ENCODE measurements at places on chromosomes 13 and 19.

GRCh38 chr13:66994097-66994496, 236.0 kb downstream of the PCDH9 start:
- DNase-seq = no peak

- no peak for DNase-seq
Measured at GRCh38 chr19:58529405-58529804, 9.8 kb upstream of the ZBTB45 start.

- DNase-seq = no peak
Measured at GRCh38 chr13:81393721-81394120, 1052.8 kb upstream of the SPRY2 start.

GRCh38 chr19:58476498-58477015, 405 bp downstream of the ZNF446 start:
- DNase-seq = no peak

DNA sequence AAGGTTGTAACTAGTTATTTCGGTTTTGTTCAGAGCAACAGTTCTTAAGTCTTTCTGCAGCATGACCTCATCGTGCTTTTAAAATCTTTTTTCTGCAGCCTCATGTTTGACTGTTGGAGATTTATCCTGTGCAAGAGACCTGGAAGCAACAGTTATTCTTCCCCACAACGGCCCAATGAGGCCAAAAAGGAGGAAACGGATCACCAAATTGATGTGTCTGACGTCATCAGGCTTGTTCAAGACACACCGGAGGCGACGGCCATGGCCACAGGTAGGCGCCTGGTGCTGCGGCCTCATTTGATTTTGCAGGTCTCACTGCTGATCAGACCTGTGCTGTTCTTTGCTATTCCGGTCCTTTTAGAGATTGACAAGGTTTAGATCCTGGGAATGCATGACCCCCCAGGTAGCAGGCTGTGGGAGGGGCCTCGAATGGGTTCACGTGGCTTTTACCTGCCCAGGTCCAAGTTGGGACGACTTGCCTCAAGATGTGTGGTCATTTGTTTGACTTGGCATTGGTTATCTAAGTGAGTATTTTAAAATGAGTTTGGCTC, 66.8 kb upstream of the MCF2L start:
- peak; percentile 44 for DNase-seq

DNA sequence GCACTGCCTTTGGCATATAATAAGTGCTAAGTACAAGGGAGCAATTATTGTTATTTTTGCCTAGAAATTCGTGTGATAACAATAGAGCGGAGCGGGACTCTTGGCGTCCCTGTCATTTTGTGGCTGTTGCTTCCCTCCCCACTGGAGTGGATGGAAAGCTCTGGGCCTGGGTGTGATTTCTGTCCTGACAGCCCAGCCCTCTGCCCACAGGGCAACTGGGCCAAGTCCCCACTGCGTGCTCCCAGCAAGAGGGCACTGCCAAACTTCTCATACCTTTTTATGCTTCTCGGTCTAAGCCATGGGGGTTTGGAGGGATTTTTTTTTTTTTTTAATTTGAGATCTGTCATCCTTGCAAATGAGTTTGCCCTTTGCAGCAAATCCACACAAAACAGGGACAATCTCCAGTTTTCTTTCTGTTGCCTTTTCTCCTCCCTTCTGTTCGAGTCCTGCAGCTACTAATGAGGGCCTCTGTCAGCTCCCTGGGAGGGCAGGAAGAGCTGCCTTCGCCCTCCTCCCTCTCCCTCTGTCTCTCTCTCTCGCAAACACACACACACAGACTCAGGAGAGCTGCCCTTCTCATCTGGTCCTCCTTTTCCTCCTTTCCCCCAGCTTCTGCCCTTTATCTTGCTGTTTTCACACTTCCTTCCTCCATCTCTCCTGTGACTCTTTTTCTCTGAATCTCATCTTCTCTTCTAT, 103.9 kb downstream of the DNAJC15 start:
- DNase-seq = no peak

DNA sequence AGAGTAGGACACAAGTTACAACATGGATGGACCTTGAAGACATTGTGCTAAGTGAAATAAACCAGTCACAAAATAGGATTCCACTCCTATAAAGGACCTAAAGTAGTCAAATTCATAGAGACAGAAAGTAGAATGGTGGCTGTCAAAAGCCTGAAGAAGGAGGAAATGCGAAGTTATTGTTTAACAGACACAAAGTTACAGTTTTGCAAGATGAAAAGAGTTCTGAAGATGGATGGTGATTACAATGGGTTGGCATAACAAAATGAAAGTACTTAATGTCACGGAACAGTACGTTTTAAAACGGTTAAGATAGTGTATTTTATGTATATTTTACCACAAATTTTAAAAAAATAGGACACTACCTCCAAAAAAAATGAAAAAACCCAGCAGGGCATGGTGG, 34.8 kb downstream of the FOXO1 start:
- DNase-seq = no peak

GRCh38 chr13:67228031-67228430, 2.1 kb downstream of the PCDH9 start:
- DNase-seq = no peak

DNA sequence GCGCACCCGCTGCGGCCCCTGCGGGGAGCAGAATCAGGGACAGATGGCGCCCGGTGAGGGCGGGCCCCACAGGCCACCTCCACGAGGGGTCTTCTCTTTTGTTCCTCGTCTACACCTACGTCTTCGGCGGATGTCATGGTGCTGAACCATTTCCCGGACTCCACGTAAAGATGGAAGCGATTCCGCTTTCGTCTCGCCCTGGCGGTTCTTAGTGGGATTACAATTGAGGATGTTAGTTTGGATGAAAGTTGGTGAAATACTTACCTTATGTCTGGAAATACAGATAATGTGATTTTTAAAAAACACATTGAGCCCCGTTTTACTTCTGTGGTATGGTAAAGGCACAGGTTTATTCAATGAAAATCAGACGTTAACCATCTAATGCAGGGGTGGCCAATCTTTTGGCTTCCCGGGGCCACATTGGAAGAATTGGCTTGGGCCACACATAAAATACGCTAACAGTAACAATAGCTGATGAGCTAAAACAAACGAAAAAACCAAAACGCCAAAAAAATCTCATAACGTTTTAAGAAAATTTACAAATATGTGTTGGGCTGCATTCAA, 1.4 kb upstream of the ZMYM5 start:
- peak; percentile 90 for DNase-seq

DNA sequence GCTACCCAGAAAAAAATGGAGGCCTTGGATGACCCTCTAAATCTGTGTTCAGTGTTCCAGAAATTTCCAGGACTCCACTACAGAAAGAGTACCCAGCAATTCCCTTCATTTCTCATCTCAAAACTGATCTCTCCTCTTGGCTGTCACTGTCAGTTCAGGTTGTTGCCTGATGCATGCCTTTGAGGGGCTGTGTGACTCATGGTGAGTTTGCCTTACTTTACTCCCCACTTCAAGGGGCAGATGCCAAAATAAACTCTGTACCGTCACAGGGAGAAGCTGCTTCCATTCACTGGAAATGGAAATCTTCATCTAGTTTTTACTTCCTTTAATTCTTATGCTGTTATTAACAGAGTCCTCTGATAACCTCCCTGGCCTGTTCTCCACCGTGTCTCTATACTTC, 1075.0 kb downstream of the DIAPH3 start:
- DNase-seq = no peak

- DNase-seq = no peak
Measured at GRCh38 chr19:7734220-7735203, 2.6 kb upstream of the CLEC4G start.

GRCh38 chr19:49664171-49665035, 1.3 kb downstream of the IRF3 start:
- DNase-seq = peak; percentile 96

DNA sequence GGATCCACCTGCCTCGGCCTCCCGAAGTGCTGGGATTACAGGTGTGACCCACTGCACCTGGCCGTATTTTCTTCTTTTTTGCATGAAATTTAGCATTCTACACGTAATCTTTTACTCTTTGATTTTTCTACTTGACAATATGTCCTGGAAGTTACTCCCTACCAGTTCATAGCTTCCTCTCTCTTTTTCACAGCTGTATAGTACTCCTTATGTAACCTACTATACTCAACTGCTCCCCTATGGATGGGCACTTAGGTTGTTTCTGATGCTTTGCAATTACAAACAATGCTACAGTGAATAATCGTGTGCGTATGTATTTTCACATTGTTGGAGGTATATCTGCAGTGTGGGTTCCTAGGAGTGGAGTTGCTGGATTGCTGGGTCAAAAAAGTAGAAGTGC, 90.5 kb upstream of the FARP1 start:
- no peak for DNase-seq

GRCh38 chr19:18771328-18772242, 19.5 kb downstream of the COMP start:
- DNase-seq = no peak

DNA sequence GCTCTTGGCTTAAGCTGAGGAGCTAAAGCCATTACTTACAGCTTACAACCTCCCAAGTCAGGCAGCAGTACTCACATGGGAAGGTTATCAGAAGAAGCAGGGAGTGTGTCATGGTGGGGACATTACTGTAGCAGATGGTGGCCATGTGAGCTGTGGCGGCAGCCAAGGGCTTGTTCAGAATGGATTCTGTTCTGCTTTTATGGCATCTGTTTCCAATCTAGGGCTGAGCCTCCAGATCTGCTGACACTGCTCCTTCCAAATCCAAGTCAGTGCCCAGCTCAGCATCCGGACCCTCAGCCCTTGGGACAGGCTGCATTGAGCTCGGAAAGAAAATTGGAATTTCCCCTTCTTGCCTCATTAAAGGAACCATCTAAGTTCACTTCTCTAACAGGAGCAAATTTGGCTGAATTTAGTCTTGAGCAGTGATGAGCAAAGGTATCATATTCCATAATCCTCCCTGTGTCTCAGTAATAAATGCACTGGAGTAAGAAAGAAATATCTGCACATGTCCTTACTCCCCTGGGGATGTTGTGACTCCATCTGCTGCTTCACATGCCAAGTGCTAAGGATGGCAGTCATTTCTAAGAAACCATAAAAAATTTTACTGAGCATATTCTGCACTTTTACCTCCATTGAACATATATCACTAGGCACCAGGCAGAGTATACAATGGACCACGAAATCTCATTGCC, 73.9 kb downstream of the KCTD12 start:
- no peak for DNase-seq

GRCh38 chr13:73740666-73741065, 393.5 kb downstream of the KLF12 start:
- DNase-seq = no peak

DNA sequence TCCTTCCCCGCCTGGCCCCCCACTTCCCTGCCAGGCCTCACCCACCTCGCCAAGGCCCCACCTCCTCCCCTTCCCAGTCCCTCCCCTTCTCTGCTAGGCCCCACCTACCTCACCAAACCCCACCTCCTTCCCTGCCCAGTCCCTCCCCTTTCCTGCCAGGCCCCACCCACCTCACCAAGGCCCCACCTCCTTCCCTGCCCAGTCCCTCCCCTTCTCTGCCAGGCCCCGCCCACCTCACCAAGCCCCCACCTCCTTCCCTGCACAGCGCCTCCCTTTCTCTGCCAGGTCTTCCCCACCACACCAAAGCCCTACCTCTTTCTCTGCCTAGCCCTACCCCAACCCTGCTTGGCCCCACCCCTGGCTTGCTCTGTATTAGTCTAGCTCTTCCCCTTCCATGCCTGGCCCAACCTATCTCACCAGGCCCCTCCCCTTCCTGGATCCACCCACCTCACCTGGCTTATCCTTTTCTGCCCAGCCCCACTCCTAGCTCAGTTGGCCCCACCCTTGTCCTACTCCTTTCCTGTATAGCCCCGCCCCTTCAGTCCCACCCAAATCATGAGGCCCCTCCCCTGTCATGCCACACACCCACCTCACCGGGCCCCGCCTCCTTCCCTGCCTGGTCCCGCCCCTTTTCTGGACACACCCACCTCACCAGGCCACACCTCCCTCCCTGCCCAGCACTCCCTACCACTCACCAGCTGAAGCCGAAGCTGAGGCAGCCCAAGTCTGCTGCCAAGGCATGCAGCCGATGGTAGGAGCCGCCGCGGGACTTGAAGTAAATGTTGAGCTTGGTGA, 16.2 kb downstream of the CERS1 start:
- DNase-seq = no peak

DNA sequence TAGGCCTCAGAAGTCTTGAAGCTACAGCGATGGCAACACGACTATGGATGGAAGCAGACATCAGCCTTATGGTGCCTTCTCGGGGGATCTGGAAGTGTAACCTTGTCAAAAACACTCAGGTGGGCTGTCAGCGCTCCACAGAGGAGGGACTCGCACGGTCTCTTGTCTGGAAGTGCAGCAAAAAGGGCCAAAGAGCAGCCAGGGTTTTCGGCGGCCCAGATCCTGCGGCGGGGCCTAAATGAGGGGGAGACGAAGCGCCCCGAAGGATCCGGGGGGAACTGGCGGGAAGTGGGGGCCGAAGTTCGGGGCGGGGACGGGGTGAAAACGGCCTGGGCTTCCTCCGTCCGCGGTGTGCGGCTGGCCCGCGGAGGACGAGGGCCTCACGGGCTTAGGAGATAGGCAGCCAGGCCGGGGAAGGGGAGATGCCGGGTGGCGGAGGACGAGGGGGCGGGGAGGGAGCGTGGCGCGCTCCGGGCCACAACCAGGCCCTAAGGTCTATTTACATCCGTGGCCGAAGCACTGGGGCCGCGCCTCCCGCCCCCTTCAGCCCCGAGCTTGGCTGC, 637 bp downstream of the RANBP3 start:
- DNase-seq = no peak

GRCh38 chr13:112940236-112940635, 28.8 kb upstream of the MCF2L start:
- no peak for DNase-seq

GRCh38 chr13:28981530-28981929, 161.4 kb downstream of the MTUS2 start:
- DNase-seq = no peak

- DNase-seq = peak; percentile 66
Measured at GRCh38 chr19:10517361-10517759, at the start of gene S1PR5. Gene S1PR5 (minus strand): TSS chr19:10517447. CDS start chr19:10515011, 2,436 bp downstream.

DNA sequence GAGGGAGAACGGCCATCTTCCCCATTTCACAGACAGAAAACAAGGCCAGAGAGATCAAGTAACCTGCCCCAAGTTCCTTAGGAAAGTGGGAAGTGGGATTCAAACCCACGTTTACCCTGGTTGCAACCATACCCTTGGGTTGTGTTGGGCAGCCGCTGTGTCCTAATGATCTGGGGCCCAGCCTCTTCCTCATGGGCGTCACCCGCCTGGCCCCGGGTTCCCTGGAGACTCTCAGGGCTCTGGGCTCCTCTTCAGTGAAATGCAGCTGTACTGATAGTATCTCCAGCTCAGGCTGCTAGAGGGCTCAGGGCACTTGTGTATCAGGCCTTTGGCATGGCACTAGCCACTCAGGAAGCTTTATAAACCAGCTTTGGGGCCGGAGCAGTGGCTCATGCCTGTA, 9.8 kb downstream of the TMED1 start:
- no peak for DNase-seq

GRCh38 chr19:11699931-11700794, 38.6 kb downstream of the ZNF823 start:
- no peak for DNase-seq

GRCh38 chr13:20503088-20504083, 22.3 kb downstream of the CRYL1 start:
- DNase-seq = no peak

- no peak for DNase-seq
Measured at GRCh38 chr19:23509686-23510450, 114.6 kb upstream of the ZNF91 start.

Data from activated effector memory CD4-positive, alpha-beta T cell treated with anti-CD3 and anti-CD28 coated beads, Interleukin-2, amount 50 U/mL, for 16 hours (primary cell).